ENCODE measurements at places on chromosomes 7 and 10.

DNA sequence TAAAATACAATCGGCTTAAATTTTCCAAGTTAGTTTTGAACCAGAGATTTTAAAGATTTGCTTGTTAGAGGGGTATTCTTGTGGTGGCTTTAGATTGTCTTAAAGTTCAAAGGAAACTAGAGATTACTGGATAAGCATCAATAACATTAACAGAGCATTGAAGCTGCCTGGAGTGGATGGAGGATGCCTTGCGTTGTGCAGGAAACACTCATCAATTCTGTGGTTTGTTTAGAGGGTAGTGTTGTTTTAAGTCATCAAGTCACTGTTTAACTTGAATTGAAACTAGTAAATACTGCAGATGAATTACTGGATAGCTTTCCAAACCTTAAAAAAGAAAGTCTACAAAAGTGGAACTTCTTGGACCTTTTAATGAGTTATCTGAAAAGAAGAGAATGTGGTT, 218.6 kb downstream of the CELF2 start:
- no peak for DNase-seq

- DNase-seq, result no peak
Measured at GRCh38 chr10:14371581-14371980, 40.9 kb upstream of the FRMD4A start.

DNA sequence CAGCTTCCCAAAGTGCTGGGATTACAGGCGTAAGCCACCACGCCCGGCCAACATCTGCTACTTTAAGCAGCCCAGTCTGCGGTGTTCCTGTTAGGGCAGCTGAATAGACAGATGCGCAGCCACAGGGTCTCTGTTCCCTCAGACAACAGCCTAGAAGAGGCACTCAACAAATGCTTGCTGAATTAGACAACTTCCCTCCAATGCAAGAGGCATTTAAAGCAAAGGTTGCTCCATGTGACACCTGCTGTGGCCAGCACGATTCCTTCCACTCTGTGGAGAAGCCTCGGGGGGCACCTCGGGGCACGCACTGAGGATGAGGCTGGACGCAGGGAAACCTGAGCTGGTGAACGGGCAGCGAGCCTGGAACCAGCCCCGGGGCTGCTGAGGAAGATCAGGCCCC, 237.8 kb downstream of the MAD1L1 start:
- no peak for DNase-seq

DNA sequence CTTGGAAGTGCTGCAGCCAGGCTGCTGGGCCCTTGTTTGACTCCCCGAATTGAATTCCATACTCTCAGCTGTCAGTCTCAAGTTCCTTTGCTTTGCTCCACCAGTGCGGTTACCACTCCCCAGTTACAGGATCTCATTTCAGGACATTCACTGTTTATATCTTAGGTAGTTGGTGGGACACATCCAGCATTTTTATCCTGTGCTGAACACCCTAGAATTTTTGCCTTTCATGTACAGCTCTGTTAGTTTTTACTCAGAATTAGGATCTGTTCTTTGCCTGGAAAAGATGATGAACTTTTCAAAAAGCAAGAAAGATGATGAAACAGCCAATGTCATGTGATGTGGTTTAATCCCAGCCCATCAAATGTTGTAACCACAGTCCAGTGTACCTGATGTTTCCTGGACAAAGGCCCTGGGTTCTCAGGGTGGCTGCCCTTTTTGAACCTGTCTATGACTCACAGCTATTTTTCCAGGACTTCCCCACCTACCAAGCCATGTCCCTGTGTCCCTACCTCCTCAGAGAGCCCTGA, 149.7 kb downstream of the NOC3L start:
- no peak for DNase-seq

- no peak for DNase-seq
Measured at GRCh38 chr7:40192036-40192435, 57.2 kb downstream of the SUGCT start.

GRCh38 chr10:121990015-121990677, 1.2 kb downstream of the TACC2 start:
- DNase-seq, result no peak

DNA sequence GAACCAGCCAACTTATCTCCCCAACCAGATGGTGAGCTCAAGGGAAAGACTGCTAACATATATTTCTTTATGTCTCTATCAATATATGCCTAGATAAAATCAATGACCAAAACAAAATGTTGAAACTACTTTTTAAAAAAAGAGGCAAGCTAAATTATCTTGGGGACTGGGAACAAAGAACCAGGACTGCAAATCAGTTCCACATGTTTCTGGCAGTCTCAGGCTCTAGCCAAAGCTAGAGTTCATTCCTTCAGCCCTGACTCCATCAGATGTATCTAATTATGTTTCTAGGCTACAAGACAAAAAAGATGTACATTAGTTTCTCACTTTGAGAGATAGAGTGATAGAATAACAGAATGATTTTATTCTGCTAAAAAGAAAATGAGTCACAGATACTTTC, 1290.3 kb upstream of the SORCS1 start:
- no peak for DNase-seq

GRCh38 chr7:135672560-135673359, 10.4 kb downstream of the STMP1 start:
- no peak for DNase-seq

DNA sequence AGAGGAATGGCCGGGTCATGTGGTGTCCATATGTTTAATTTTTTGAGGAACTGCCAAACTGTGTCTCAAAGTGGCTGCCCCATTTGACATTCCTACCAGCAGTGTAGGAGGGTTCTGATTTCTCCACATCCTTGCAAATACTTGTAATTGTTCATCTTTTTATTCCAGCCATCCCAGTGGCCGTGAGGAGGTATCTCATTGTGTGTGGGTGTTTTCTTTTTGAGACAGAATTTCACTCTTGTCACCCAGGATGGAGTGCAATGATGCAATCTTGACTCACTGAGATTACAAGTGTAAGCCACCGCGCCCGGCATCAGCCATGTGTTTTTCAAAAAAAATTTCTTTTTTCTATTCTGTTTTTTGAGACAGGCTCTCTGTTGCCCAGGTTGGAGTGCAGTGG, 38.7 kb upstream of the DLG5 start:
- DNase-seq, result no peak

GRCh38 chr7:37332243-37333016, 116.2 kb downstream of the ELMO1 start:
- DNase-seq, result no peak

GRCh38 chr10:51617576-51618235, 81.7 kb downstream of the CSTF2T start:
- no peak for DNase-seq

DNA sequence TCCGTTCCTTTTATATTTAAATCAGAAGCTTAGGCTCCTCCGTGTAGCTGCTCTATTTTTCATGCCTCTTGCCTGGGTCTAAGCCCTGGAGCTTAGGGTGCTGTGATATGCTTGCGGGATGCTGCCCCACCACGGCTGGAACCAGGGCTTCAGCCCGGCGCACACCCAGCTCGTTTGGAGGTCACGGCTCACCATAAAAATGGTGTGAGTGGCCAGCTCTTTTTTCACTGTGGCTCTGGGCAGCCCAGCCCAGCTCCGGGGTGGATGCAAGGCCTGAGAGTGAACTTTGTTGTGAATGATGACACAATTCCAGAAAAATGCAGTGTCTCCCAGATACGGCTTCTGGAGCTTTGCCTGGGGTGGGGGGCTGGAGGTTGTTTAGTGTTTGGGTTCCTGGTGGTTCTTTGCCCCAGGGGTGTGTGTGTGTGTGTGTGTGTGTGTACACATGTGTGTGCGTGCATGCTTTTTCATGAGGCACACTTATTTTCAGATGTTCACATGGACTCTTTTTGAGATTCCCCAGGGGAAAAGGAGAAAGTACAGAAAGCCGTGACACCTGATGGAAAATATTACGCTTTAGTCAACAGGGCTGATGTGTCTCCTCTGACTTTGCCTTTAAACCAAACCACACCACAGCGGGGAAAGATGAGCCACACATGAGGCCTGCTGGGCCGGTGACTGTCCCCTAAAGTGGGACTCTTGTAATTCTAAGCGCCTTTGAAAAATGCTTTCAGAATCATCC, 46.2 kb downstream of the GRK5 start:
- DNase-seq, result no peak

DNA sequence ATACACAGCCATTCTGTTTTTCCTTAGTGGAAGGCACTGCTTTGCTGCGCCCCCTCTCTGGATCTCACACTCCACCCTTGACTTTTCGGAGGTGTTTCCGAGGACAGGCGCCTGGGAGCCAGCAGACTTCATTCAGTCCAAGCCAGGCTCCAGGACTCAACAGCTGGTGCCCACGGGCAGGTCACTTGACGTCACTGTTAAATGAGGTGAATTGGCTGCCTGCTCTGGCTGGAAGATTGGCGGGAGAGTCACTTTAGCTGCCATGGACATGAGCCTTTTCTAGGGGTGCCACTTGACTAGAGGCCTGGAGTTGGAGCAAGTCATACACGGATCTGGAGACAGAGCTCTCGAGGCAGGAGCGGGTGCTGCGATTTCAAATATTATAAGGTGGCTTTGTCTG, 3.2 kb downstream of the HTRA1 start:
- no peak for DNase-seq

DNA sequence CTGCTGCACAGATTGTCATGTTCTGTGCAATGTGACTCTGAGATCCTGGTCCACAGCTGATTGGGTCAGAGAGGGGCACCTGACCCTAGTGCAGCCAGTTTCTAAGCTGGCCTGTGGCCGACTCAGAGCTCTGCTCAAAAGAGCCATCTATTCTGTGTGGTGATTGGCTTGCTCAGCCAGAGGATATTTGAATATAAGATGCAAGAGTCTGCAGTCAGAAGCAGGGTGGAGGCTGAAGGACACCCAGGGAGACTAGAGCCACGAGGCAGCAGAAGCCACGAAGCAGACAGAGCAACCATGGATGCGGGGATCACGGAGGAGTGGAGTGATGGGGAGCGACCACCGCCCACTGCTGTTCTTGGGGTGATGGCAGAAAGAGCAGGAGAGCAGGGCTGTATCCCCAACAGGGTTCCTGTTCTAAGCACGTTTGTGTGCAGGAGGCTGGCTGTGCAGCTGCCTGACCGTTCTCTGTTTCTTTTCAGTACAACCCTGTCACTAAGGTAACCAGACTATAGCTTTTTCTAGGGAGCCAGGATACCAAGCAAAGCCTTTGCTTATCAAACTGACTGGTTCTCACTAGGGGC, 19.5 kb upstream of the RHEB start:
- peak; percentile 64 for DNase-seq

- no peak for DNase-seq
Measured at GRCh38 chr10:72314263-72314662, 40.5 kb downstream of the DNAJB12 start.

- DNase-seq, result no peak
Measured at GRCh38 chr10:79066411-79067240, 2.1 kb upstream of the ZMIZ1 start.

DNA sequence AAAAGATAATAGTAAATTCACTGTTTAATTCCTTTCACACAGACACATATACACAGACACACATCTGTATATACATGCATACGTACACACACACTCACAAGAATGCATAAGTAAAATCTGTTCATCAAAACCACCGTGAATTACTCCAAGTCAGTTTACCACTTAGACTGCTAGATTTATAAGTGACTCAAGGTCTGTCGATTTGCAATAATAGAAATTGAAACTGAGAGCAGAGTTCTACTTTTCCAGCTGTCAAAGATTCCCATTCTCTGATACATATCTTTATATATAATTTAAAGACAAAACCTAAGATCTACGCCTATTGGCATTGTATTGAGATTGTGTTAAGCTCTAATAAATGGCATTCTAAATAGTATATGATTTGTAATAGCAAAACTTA, 9.9 kb upstream of the HGF start:
- no peak for DNase-seq

DNA sequence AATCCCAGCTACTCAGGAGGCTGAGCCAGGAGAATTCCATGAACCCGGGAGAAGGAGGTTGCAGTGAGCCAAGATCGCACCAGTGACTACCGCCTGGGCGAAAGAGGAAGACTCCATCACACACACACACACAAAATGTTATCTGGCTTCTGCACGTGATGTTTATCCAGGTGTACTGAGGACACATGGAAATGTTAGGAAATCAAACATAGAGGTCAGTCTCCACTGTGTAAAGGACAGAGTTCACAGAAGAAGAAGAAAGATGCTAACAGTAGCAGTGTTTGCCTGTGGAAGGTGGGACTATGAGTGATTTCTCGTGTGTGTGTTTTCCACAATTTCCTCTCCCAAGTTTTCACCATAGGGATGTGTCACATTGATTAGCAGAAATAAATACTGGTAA, 256.9 kb downstream of the ELMO1 start:
- no peak for DNase-seq

Measured in amygdala (tissue), 56 donors.